ENCODE measurements at places on chromosomes 3 and 15.

- no peak for DNase-seq
Measured at GRCh38 chr3:195803289-195803908, 8.3 kb downstream of the MUC4 start.

DNA sequence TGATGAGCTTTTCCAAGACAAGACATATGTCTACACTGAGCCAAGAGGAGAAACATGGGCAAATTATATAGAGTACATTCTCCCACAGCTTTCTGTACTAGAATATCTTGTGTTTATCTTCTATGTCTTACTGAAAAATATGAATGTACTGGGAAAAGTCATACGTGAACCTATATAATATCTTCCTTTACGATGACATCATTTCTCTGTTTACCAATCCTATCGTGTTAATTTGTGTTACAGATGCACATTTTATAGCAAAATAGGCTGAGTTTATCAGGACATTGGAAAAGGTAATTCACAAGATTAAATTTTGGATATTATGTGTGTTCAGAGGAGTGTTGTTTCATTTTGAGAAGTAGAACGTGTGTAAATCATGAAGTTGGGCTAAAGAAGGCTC lies 452.5 kb upstream of the THRB start:
- no peak for DNase-seq

DNA sequence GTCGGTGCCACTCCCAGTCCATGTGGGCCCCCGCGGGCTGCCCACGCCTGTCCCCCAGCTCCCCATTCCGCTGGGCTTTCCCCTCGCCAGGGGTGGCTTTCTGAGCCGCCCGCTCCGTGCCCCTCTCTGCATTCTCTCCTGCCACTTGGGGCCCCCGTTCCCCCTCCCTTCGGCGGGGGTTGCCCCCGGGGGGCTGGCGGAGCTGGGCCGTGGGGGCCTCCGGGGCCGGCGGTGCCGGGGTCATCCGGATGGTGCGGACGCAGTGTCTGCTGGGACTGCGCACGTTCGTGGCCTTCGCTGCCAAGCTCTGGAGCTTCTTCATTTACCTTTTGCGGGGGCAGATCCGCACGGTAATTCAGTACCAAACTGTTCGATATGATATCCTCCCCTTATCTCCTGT lies 46.5 kb downstream of the GRAMD1C start:
- DNase-seq: no peak

GRCh38 chr3:31008994-31009393 lies 114.5 kb upstream of the GADL1 start:
- DNase-seq: no peak

GRCh38 chr3:181631901-181632300 lies 79.8 kb upstream of the SOX2 start:
- no peak for DNase-seq

DNA sequence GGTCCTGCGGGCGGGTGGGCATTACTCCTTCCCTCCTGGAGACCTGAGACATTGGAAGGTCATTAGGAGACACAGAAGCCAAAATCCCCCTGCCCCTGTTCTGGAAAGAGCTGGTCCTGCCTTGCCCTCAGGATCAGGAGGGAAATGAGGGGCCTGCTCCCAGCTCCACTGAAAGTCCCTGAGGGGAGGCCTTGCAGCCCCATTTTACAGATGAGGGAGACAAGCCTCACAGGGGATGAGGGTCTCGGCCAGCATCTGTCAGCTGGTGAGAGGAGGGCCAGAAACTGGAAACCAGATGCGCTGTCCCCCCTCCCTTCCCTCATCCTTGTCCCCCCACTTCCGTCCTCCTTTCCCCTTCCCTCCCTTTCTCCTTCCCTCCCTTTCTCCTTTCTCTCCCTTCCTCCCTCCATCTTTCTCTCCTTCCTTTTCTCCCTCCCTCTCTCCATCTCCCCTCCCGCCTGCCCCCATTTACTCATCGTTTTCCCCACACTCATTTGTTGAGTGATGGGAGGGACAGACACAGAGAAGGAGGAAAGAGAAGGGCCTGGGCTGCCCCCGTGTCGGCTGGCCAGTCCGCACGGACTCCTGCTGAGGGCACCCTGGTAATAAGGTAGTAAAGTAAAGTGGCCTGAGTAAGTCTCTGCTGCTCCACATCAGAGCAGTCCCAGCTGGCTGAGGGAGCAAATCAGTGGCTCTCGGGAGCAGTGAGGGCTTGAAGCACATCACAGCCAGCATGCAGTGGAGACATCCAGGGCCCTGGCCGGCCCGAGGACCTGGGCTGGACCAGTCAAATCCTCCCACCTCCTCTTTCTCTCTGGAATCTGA lies 112.4 kb upstream of the ALDH1A3 start:
- no peak for DNase-seq

Data from T-helper 1 cell (primary cell).